Activated T-cell treated with anti-CD3 and anti-CD28 coated beads, Interleukin-2, amount 50 U/mL, for 4 hours (primary cell): ENCODE measurements at places on chromosomes 2 and 18.
A peak's percentile ranks its signal among the peaks of the same experiment; 100 is the strongest.

- DNase-seq = peak; percentile 30
These were observed 903 bp downstream of the KCNG3 start for GRCh38 chr2:42492691-42493467.

DNA sequence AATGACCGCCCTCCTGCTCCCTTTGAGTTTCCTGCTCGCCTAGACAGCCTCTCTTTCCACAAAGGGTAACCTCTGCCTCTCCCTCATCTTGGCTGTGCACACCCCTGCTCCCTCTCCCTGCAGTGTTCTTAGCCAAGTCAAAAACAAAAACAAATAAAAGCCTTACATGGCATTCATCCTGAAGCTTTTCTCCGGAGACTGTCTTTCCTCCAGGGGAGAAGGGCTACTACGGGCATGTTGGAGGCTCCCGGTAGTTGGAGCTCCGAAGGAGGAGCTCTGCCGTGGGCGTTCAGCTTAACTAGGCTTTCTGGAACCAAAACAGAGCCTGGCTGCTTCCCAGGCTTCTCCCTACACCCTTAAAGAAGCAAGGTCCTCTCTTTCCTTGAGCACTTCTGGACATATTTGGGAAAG is 104.2 kb downstream of the TPGS2 start:
- no peak for DNase-seq

DNA sequence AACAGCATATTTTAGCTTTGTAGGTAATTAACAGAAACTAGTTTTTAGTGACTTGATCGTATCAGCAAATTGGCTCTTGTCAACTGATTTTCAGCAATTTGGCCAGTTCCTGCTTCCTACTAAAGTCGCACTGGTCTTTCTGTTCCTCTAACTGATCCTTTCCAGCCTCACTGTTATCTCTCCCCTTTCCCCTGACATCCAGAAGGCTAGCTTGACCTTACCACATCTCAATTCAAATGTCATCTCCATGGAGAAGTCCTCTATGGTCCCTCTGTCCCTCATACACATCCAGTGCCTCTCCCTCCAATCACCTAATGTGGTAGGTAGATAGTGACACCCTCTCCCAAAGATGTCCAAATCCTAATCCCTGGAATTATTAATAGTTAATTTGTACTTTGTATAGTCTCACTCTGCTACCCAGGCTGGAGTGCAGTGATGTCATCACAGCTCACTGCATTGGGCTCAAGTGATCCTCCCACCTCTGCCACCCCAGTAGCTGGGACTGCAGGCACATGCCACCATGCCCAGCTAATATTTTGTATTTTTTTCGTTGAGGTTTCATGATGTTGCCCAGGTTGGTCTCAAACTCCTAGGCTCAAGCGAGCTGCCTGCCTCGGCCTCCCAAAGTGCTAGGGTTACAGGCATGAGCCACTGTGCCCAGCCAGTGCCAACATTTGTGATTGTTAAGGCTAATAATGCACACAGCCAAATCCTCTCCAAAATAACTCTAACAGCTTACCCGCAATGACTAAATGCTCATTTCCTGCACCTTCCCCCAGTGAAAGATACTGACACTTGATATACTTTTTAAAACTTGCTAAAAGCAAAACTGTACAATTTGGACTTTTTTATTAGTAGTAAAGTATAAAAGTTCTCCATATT is 16.9 kb downstream of the PSTPIP2 start:
- no peak for DNase-seq

DNA sequence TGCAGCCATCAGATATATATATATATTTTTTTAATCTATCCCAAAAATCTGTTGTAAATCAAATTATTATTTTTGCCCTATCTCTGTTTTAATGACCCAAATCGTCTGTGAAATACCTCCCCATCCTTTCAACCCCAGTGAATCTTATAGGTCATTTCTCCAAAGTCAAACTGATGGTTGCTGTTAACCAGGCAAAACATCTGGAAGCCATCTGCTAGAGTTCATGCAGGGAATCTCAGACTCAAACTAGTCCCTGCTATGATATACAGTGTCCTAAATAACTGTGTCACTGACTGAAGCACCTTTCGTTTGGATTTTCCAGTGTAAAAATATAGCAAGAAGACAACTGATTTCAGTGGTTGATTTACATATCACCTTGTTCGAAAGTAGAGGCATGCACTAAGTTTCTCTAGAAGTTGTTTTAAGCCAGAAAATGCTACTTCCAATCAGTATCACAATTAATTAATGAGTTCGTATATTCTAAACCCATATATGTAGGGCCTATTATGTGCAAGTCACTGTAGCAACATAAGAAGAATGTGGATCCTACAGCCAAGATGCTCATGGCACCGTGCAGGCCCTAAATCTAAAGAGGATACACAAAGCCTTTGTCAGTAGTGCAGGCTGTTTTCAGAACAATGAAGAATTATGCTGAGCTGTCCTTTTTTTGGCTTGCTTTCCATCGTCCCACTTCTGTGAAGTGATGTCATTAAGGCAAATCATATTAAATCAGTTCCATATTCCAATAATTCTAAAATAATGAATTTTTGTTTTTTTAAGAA is 566.0 kb downstream of the STK39 start:
- no peak for DNase-seq
